SK-N-MC (cell line): ENCODE measurements at places on chromosomes 1 and 21.

GRCh38 chr1:111221633-111222291, 5.8 kb upstream of the CHI3L2 start:
- DNase-seq, result no peak

DNA sequence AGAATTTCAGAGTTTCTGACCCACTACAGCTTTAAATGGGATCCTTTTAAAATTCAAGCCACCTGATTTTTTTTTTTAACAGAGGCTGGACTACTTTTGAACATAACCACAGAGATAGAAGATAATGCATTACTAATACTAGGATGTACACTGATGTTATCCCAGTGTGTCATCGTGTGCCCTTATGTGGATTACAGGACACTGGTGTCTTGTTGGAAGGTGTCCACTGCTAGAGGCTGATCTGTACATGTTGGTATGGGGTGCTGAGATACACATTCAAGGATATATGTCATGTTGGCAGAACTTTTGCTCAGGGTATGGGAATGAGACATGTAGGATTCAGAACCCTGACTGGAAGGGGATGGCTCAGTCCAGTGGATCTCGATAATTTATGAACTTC, 56.3 kb downstream of the INAVA start:
- DNase-seq, result no peak

GRCh38 chr1:240630409-240630808, 18.5 kb upstream of the GREM2 start:
- no peak for DNase-seq

DNA sequence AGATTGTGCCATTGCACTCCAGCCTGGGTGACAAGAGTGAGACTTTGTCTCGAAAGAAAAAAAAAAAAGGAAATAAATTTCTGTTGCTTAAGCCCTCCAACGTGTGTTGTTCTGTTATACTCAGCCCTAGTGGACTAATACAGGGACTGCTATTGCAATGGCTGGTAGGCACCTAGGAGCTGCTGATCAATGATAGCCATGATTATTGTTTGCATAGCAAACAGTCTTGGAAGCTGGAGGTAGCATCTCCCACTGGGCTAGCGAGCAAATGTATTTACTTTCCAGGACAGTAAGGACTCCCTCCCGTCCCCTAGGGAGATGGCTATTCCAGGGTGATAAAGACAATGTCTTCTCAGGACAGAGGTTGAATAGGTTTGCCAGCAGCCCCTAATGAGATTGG, 13.5 kb upstream of the TNFRSF8 start:
- DNase-seq, result no peak

DNA sequence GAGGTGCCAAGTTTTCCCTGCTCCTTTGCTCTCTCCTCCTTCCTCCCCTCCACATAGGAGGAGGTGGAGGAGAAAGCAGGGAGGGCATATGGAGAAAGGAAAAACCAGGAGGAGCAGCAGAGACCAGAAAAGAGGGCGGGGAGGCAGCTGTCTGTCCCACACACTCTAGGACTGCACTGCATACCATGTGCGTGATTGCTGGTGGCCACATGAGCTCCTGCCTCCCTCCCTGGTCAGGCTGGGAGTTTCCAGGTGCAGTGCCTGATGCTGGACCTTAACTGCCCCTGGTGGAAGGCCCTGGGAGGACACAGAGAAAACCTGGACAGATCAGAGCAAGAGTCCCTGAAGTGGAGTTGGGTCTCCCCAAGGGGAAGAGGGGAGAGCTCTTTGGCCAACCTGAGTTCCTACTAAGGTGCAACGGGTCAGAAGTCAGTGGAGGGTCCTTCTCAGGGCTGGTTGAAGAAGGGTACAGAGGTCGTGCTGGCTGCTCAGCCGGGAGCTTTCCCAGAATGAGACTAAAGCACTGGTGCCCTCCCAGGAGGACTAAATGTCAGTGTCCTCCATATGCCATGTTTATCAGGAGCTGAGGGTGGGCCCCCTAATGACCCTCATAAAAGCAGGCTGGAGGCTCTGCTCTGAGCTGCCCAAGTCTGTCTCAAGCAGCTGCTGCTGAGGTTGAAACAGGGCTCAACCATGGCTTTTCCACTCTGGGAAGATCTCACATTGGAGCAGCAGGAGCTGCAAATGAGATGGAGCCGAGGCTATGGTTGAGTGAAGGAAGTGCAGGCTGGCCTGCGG, 3.5 kb upstream of the LGR6 start:
- no peak for DNase-seq

DNA sequence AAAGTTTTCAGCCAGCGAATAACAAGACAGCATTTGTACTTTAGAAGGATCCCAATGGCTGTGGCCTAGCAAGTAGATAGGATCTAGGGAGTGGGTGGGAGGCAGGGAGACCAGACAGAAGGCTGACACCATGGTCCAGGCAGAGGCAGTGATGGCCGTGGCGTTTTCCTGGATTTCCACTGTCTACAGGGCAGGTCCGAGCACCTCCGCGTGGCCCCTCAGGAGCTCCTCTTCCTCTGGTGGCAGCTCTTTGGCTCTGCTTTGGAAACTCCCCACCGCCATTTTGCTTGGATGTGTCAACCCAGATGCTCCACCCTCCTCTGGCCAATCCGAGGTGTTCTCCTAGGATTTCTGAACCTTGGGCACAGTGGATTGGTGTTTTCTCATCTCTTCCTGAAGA, 25.1 kb downstream of the PADI4 start:
- DNase-seq, result no peak

- DNase-seq, result no peak
Measured at GRCh38 chr1:216086678-216087077, 336.6 kb downstream of the USH2A start.

DNA sequence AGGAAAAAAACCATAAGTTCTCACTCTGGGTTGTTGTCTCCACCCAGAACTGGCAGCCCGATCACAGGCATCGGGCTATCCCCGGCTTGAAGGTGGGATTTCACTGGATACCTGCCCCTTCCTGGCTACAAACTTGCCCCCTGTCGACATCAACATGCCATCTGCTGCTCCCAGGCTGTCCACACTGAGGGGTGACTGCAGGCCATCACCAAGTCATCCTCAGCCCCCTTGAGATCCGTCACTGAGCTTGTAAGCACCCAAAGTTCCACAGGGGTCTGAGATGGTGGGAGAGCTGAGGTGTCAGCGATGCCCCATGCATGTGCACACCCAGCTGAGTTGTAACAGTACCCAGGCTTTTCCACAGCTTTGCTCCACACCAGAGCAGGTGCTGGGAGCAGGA, 211.0 kb downstream of the AMY1C start:
- DNase-seq, result no peak

DNA sequence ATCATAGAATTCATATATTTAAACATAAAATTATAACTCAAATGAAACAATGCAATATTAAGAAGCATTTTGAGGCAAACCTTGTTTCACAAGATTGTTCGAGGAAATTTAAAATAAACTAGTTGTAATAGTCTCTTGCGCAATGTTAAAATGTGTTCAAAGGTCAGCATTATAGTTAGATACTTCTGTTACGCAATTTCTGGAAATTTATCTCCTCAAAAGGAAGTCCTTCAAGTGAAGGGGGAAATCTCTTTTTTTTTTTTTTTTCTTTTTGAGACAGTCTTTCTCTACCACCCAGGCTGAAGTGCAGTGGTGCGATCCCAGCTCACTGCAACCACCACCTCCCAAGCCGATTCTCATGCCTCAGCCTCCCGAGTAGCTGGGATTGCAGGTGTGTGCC, 52.1 kb downstream of the FMO4 start:
- DNase-seq, result peak; percentile 63

GRCh38 chr1:25889470-25889869, 14.0 kb upstream of the PAQR7 start:
- DNase-seq, result no peak

DNA sequence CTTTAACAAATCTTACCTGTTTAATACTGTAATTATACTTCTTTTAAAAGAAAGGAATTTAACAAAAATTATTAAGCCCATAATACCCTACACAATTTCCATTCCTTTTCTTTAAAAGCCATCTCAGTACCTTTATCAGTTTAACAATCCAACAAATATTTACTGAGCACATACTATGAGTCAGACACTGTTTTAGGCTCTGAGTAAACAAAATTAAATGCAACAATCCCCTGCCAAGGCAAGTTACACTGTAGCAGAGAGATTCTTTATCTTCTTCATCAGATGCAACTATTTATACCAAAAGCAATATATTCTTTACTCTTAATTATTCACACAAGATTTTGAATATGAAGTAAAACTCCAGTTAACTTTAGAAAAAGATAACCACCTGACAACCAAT, 12.0 kb downstream of the DENND1B start:
- DNase-seq, result no peak

- DNase-seq, result no peak
Measured at GRCh38 chr1:51726544-51727225, 109.8 kb downstream of the OSBPL9 start.

DNA sequence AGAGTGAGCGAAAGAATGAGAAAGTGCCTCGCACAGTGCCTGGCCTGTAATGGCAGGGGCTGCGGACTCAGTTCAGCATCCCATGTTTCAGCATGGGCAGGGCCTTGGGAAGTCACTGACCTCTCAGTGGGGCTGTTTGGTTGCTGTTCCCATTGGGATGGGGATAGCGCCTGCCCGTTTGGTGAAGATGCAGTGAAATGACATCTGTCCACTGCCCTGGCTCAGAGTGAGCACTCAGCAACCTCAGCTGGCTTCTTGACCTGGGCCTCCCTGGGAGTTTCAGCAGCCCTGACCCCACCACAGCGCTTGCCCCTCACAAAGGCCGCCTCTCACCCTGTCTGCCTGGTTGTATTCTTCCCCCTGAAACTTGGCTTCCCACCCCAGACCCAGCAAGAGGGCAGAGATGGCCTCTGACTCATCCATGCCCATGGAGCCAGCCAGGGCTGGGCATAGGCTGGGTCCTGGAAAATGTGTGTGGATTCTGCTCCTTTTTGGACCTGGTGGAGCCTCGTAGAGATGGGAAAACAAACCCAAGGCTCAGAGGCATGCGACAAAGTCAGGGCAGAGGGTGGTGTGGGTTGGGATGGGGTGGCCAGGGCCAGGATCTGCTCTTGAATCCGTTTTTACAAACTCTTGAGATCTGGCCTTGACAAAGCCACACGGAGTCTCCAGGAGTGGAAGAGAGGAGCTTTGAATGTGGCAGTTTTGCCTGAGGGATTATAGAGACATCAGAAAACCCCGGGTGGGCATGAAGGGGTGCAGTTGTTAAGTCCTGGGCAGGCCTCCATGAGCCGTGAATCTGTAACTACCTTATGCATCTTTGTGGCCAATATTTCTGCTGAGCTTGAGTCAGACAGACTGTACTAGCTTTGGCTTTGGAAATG, 1.2 kb downstream of the XKR8 start:
- DNase-seq, result no peak

GRCh38 chr1:67609577-67610341, 75.2 kb upstream of the GADD45A start:
- no peak for DNase-seq

DNA sequence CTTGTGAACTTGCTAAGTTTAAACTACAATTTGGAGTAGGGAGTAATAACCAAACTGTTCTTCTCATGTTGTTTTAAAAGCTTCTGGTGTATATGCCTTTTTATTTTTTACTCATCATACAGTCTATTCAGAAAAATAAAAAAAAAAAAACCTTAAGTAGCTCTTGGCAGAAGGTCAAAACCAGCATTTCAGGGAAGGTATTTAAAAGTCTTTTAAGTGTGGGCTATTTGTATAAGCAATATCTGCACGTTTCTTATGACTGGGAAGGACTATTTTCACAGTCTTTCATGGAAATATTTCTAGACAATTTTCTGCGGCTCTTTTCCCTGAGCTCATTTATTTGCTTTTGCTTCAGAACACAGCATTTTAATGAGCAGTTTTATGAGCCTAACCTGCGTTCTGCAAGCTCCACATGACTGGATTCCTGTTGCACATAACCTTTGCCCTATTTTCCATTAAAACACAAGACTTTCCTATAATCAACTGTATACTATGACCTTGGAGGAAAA, 60.9 kb upstream of the C1orf105 start:
- DNase-seq, result peak; percentile 83

GRCh38 chr1:58896246-58897183, 112.7 kb upstream of the JUN start:
- DNase-seq, result no peak

DNA sequence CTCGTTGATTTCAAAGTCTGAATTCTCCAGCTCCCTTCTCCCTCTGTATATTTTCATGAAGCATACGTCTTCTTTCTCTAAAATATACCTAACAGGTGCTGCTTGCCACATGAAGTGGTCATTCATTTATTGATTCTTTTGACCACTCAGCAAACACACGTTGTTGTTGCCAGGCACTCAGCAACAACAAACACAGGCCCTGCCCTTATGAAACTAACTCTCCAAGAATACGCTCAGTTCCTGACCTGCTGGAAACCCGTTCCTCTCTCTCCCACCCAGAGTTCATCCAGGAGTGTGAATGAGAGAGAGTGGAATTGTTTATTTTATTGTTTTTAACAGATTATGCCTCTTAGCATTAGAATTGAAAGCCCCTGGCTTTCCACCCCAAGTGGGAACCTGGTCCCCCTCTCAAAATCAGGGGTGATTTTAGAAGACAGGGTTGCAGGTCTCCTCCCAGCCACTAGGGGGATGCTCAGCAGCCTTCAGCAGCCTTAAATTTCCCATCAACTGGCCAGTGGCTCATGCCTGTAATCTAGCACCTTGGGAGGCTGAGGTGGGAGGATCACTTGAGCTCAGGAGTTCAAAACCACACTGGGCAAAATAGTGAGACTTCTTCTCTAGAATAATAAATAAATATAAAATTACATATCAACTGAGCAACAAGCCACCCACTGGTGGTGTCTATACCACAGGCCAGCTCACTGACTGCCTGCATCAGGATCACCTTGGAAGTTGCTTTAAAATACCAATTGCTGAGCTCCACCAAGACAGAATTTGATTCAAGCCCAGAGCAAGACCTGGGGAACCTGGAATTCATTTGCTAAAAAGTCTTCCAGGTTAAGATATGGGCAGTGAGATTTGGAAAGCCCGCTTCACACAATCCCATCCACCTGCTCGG, 181.0 kb upstream of the KLHDC7A start:
- no peak for DNase-seq

GRCh38 chr1:117271959-117272358, 61.2 kb upstream of the VTCN1 start:
- DNase-seq, result no peak

DNA sequence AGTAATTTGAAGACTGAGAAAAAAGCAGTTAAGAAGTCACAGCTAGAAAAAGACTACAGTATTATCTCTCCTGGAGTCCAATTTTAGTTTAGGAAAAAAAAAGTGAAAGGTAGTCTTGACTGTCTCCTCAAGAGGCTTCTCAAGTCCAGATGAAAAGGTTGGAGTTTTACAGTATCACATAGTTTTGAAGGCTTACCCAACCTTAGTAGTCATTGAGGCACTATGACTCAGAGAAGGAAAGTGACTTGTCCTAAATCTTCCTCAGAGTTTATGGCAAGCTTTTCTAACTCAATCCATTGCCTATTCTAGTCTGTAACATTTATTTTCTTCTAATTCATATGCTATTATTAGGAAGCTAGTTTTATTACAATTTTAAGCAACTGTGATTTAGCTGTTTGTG, 174.9 kb downstream of the DPYD start:
- no peak for DNase-seq
